ENCODE measurements at places on chromosomes 16 and 17. TPM values are rescaled to one million over a fixed set of nuclear protein-coding genes. Genes with fewer than 3 reads are reported as not detected.

GRCh38 chr16:80167657-80168390 is 373.0 kb upstream of the DYNLRB2 start:
- DNase-seq, result no peak

The LAT gene
- total RNA-seq, result 0.62 TPM

GRCh38 chr16:48680881-48681280 is 70.9 kb upstream of the N4BP1 start:
- DNase-seq, result no peak

- DNase-seq, result no peak
Measured at GRCh38 chr16:13421726-13422125, 498.2 kb upstream of the ERCC4 start.

- DNase-seq, result no peak
Measured at GRCh38 chr16:89952049-89952448, 3.5 kb downstream of the DEF8 start.

The MVP gene
- total RNA-seq, result 6.1 TPM

The MAPK7 gene
- 15.3 TPM for total RNA-seq

The CACNA1H gene
- 15.4 TPM for total RNA-seq

- DNase-seq, result no peak
Measured at GRCh38 chr17:57899391-57899790, 49.5 kb upstream of the MRPS23 start.

The TBC1D28 gene
- not detected for total RNA-seq

The KIF22 gene
- total RNA-seq, result 35.7 TPM

GRCh38 chr17:31560616-31561235 is 169.3 kb downstream of the RAB11FIP4 start:
- DNase-seq, result no peak

GRCh38 chr16:10751291-10751697 is 7.7 kb downstream of the NUBP1 start:
- DNase-seq, result no peak

The KCNG4 gene
- not detected for total RNA-seq

DNA sequence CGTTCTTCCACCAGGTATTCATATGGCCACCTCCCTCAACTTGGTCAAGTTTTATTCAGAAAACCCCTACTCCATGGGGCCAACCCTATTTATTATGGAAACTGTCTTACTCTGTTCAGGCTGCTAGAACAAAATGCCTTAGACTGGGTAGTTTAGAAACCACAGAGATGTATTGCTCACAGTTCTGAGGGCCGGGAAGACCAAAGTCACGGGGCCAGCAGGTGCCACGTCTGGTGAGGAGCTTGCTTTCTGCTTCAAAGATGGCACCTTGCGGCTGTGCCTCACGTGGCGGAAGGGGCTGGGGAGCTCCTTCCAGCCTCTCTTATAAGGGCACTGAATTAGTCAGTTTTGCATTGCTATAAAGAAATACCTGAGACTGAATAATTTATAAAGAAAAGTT is 74.3 kb downstream of the AXIN2 start:
- no peak for DNase-seq

GRCh38 chr17:7042501-7043181 is 1.3 kb downstream of the SLC16A11 start:
- DNase-seq, result no peak

GRCh38 chr17:60916043-60916442 is 238.4 kb downstream of the BCAS3 start:
- no peak for DNase-seq

- DNase-seq, result no peak
Measured at GRCh38 chr17:81918832-81919545, 1.0 kb upstream of the SIRT7 start.

GRCh38 chr16:2208772-2209171 is 1.9 kb downstream of the BRICD5 start:
- no peak for DNase-seq

GRCh38 chr16:55577887-55578286 is 11.4 kb downstream of the CAPNS2 start:
- DNase-seq, result no peak

DNA sequence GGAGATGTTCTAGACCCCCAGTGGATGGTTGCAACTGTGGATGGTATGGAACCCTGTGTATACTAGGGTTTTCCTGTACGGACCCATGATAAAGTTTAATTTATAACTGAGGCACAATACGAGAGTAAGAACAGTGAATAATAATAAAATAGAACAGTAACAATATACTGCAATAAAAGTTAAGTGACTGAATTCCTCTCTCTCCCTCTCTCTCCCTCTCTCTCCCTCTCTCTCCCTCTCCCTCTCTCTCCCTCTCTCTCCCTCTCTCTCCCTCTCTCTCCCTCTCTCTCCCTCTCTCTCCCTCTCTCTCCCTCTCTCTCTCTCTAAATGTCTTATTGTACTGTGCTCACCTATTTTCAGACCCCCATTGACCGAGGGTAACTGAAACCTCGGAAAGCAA is 291.0 kb downstream of the IRF8 start:
- DNase-seq, result no peak

GRCh38 chr16:19380328-19380727 is 37.4 kb upstream of the TMC5 start:
- DNase-seq, result no peak

DNA sequence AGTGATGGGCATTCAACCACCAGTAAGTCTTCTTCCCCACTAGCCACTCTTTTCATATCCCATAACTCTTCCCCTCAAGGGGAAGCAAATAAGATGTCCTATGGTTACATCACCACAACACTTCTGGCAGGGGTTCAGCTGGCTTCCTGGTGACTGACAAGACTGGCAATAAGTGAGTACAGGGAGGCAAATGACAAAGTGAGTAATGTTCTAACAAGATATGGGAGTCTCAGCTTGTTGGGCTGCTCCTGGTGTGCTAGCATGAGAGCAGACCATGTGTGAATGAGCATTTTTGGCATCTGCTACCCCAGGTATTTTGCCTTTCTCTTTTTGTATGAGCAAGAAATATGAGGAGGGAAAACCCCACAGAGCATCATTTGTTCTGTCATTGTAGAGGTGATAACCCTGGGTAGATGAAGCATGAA is 9.9 kb downstream of the TMIGD1 start:
- DNase-seq, result no peak

DNA sequence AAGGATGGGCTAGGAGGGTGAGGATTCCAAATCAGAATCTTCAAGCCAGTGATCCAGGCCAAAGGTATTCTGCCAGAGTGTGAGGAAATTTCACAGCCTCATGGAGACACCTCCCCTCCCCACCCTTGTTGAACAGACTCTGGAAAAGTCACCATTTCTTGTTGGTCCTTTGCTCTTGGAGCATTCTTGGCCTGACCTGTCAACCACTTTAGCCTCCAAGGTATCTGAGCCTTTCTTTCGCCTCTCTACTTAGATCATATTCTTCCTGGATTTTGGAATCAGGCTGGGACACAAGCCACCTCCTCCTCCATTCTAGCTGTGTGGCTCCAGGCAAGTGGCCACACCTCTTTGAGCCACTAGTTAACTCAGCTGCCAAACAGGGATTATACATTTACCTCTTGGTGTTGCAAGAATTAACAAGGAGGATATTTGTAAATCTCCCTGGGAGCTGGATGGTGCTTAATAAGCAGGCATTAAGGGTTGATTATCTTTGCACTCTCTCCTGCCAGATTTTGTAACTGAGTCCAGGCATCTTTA is 193.5 kb downstream of the WWOX start:
- no peak for DNase-seq

DNA sequence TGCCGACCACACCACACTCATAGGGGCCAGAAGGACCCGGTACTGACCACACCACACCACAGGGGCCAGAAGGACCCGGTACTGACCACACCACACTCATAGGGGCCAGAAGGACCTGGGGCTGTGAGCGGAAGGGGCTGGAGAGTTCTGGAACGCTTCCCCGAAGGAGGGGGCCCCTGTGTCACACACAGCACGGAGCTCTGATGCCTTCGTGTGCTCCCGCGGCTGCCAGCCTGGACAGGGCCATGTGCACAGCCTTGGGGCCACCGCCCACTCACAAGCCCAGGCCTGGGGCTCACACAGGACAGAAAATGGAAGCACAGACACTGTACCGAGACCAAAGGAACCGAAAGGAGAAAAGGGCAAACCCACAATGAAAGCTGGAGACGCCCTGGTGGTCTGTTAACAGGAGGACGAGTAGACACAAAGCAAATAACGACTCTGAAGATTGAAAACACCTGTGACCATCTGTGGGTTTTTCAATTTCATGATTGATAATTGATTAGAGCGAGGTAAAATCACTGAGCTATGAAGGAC is 106.5 kb upstream of the METRNL start:
- DNase-seq, result no peak

DNA sequence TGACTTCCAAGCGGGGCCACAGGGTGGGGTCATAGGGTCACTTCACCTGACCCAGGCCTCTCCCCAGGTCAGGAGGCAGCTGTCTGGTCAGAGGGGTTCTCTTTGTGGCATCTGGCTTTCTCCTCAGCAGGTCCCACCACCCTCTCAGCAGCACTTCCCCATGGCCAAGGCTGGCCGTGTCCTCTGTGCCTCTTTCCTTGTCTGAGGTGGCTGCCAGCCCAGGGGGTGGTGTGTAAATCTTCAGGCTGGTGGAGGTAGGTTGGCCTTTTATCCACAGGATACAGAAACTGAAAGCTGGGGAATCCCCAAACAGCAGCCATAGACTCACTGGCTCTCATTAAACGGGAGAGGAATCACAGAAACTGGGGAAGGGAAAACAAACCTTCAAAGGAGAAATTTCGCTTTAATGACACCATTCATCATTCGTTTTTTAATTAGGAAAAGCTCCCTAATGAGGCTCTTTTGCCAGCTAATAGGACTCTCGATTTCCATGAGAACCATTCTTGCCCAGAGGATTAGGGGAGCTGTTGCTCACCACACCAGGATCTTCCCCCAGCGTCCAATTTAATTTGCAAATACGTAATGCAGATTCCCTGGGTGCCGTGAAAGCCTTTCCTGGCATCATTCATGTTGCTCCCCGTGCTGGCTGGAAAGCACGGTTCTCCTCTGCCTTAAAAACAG is 18.0 kb downstream of the C17orf75 start:
- DNase-seq, result no peak

DNA sequence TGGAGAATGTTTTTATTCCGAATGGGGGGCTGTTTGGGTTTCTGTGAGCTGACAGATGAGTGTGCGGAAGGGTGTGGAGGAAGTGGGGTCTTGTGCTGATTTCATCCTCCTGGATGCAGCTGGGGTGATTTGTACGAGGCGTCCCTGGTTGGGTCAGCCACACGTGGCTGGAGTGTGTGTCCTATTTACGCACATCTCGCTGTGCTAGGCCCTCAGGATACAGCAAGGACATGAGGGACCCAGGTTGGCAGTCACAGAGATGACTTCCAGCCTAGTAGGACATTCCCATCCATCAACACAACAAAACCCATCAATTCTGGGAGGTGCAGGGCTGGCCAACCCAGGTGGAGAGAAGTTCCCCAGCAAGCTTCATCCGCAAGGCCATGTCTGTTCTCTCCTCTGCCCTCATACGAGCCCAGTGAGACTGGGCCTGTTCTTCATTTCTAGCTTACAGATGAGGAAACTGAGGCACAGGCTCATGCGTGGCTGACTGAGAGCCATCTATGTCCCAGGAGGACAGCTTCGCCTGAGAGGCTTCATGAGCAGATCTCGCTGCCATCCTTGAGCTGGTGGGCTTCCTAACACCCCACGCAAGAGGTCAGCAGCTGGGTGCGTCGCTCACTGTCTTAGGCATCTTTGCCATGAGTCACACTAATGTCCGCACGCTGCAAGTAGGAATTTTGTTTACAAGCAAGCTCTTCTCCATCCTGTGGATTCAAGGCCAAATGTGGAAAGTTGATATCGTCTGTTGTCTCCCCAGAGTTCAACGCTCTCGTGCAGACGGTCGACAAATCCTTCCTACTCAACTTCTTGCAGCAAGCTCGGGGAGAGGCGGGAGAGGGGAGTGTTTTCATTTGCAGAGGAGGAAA is 24.4 kb downstream of the IRF8 start:
- DNase-seq, result no peak

DNA sequence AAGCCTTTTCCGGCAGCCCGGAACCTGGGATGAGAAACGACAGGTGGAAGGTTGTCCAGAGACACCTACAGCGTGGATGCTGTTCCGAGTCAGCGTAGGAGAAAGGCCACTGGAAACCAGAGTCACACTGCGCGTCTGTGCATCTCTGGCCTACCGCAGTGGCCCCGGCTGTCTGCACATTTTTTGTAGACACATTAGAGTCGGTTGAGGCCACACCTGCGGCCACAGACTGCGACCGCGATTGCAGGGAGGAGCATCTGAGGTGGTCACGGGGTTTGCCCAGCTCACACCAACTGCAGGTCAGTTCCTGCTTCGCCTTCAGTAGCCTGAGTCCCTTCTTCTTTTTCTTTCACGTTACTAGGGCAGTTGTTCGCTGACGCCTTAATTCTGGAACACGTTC is 52.4 kb downstream of the WDR45B start:
- DNase-seq, result no peak

The AOC3 gene
- total RNA-seq, result 0.16 TPM

- no peak for DNase-seq
Measured at GRCh38 chr17:48843187-48843900, 12.5 kb downstream of the CALCOCO2 start.

DNA sequence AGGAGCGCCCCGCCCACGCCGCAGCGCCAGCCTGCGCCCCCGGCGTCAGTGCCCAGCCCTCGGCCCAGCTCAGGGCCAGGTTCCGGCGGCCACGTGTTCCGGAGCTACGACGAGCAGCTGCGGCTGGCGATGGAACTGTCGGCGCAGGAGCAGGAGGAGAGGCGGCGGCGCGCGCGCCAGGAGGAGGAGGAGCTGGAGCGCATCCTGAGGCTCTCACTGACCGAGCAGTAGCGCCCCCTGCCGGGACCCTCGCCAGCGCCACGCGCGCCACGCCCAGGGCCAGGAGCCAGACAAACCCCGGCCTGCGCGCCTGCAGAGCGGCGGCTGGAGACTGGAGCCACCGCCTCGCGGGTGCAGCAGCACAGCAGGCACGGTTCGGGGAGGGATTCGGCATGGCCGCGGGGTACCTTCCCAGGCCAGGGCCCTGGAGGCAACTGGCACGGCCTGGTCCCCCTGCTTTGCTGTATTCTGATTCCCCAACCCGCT is 9.3 kb downstream of the CORO6 start:
- peak; percentile 81 for DNase-seq

GRCh38 chr16:48244863-48245195 is 729 bp downstream of the LONP2 start:
- no peak for DNase-seq

- no peak for DNase-seq
Measured at GRCh38 chr16:9302072-9302471, 210.6 kb downstream of the HAPSTR1 start.

GRCh38 chr17:64628641-64629040 is 33.5 kb downstream of the SMURF2 start:
- no peak for DNase-seq

DNA sequence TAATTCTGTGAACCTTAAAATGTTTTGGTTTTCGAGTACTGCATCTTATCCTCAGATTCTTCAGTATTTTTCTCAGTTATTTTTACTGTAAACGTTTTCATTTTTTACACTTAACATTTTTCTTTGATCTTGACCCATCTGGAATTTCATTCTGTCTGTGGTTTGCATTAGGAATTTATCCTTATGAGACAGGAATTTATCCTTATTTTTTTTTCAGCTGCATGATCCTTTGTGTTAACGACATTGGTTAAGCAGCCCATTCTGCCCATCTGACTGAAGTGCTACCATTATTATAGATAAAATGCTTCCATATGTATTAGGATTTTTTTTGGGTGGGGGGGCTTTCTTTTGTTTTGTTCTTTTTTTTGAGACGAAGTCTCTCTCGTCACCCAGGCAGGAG is 41.0 kb downstream of the SNX29 start:
- no peak for DNase-seq

Data from occipital lobe (tissue), 3 donors.